NCI-H1694 treated with DMSO at 0.1 percent for 48 hours (cell line): ENCODE measurements at places on chromosomes 5 and 9.

DNA sequence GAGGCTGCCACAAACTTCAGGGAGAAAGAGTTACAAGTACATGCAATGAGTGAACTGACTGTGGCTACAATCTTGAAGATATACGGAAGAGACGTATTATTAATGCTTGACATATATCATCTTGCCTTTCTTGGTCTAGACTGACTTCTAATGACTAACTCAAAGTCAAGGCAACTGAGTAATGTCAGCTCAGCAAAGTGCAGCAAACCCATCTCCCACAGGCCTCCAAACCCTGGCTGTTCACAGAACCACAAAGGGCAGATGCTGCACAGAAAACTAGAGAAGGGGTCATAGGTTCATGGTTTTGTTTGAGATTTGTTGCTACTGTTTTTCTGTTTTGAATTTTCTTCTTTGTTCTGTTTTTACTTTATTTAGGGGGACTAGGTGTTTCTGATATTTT is 21.0 kb downstream of the IL7R start:
- DNase-seq, result no peak

DNA sequence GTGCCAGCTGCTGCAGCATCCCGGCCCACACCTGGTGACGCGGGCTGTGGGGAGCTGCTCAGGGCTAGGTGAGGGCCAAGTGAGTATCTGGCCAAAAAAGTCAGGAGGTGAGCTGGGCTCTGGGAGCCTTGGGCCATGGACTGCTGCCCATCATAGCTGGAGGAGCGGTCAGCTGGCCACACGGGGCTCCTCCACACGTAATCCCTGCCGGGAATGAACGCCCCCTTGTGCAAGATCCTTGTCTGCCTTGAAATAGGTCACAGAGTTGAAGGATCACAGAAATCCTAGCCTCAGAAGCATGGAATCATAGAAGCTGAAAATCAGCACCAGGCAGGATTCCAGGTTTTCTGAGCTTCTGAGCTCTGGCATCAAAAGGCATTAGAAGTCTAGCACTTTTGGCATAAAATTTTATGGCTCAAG is 16.8 kb upstream of the COL27A1 start:
- no peak for DNase-seq

- DNase-seq, result no peak
These were observed 16.5 kb downstream of the HSDL2 start for GRCh38 chr9:112396416-112396815.

DNA sequence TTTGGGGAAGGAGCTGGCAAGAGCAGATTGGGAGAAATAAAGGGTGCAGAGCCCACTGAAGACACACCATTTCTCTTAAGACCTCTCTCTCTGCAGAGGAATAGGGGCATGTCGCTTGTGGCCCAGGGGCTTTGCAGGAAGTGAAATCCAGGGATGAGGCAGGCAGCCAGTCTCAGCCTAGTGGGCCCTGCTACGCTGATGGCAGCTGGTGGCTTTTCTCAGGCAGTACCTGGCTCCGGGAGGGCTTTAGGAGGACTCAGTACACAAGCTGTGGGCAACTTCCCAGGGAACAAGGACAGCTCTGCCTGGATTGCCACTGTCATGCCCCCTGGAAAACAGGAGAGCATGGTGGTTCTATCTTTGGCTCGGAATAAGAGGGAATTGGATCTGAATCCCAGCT is 76.2 kb upstream of the NEURL1B start:
- no peak for DNase-seq

- DNase-seq, result no peak
These were observed 1.3 kb upstream of the OR1J1 start for GRCh38 chr9:122479062-122479461.

DNA sequence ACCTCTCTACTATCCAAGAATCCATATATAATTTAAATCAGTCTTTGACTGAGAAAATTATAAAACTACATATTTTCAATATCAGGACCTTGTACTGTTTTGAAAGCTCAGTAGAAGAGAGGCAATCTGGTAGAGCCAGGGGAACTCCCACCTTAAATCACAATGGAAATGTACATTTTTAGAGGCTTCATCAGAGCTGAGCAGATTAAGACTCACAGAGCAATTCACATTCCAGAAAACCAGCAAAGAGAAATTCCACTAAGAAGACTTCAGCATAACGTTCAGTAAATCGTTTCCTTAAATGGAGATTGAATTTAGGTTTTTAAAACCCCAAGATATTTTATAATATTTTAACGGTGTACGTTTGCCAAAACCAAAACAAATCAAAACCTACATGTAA is 227.8 kb upstream of the TRPM3 start:
- no peak for DNase-seq

- no peak for DNase-seq
These were observed 126.8 kb downstream of the NXNL2 start for GRCh38 chr9:88661759-88662158.

DNA sequence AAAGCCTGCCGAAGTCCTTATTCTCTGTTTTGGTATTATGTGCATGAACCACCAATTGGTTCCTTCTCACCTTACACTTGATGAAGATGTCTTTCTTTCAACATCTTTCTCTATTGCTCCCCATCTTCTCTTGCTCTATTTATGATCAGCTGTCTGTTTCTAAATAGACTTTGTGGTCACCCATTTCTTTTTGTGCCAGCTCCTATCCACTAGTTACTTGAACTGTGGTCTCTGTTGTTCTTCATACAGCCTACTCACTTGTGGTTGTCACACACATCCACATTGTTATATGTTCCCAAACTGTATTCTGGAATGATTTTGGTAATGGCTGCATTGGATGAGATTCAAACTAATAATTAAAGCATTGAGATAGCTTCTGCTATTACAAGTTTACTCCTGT is 11.4 kb downstream of the VCAN start:
- DNase-seq, result no peak

GRCh38 chr5:55108661-55109060 is 6.2 kb downstream of the GZMA start:
- no peak for DNase-seq

GRCh38 chr5:44814761-44815160 is 6.0 kb downstream of the MRPS30 start:
- no peak for DNase-seq

- no peak for DNase-seq
These were observed 9.5 kb upstream of the BARHL1 start for GRCh38 chr9:132572921-132573320.

- DNase-seq, result no peak
These were observed 8.9 kb upstream of the PTAR1 start for GRCh38 chr9:69768716-69769115.

DNA sequence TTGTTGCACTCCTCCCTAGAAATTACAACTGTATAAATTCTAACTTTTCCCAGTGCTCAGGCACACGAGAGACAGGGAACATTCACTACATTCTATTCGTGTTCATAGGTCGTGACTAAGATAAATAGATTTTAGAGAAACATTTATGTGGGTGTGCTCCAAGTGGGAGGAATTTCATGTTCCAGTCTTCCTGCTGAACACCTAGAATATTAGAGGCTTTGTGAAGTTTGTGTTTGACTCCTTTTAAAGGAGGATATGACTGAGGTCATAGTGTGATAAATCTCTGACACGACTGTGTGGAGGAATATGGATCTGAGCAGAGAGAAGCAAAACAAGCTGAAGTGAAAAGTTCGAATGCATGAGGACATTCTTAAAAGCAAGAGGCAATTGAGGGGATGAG is 355.3 kb downstream of the ZSWIM6 start:
- DNase-seq, result no peak

DNA sequence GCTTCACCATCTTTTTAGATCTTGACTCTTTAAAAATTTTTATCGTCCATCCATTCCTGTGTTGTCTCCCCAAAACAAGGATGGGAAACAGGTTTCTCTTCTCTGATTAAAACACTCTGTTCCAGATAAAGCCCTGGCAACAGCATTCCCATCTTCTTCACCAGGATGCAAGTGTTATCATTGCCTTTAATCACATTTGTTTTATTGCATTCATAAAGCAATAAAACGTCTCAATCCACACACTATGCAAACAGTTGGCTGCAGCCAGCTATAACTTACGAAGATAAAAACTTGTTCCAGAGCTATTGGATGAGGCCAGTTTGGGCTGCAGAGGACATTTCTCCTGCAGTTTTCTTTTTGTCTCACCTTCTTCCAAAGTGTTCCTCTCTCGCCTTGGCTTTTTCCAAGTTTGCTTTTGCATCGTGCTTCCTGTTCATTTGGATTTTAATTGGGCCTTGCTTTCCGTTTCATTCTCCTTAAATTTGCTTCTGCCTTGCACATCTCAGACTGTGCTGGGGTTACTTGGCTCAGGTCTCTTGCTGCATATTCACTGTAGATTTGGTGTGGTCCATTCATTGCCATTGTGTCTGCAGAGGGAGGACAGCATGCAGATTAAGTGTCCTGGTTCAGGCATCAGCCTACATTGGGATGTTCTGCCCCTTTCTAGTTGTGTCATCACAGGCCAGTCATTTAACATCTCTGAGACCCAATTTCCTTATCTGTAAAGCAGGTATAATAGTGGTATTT is 136.5 kb upstream of the LIFR start:
- DNase-seq, result no peak

GRCh38 chr9:76038431-76038830 is 148.0 kb downstream of the PCSK5 start:
- no peak for DNase-seq

DNA sequence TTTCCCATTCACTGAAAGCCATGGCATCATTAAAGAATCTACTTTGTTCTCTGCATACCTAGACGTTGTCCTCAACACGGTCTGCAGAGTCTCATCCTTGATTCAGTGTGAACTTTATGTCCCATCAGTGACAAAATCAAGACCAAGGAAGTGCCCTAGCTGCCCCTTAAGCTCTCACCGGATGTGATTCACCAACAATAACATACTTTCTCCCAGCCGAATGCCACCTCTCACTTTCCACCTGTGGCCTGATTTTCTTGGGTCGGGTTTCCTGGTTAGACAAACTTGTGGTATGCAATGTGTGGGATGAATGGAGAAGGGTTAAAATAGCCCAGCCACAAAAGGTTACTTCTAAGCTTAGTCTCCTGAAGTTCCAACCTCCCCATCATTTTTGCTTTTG is 145.3 kb upstream of the PAPPA start:
- DNase-seq, result no peak

- DNase-seq, result no peak
These were observed 650 bp downstream of the ELP1 start for GRCh38 chr9:108933231-108933717.

GRCh38 chr9:93098236-93098946 is 2.4 kb downstream of the CARD19 start:
- no peak for DNase-seq

GRCh38 chr9:1979741-1980367 is 35.3 kb upstream of the SMARCA2 start:
- peak; percentile 95 for DNase-seq

DNA sequence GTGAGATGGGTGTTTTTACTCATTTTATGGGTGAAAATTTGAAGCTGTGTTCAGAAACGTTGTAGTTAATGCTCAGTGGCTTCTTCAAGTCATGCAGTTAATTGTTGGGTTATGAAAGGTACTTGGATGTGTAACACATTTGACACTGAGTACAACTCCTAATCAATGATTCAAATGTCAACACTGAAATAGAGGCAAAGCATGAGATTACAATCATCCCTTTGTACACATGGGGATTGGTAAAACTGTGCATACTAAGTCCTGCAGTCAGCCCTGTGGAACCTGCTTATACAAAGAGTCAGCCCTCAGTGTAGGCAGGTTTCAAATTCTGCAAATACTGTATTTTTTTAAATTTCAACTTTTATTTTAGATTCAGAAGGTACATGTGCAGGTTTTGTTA is 3.3 kb downstream of the ABLIM3 start:
- DNase-seq, result no peak

GRCh38 chr5:37492778-37493555 is 113.8 kb downstream of the WDR70 start:
- no peak for DNase-seq

DNA sequence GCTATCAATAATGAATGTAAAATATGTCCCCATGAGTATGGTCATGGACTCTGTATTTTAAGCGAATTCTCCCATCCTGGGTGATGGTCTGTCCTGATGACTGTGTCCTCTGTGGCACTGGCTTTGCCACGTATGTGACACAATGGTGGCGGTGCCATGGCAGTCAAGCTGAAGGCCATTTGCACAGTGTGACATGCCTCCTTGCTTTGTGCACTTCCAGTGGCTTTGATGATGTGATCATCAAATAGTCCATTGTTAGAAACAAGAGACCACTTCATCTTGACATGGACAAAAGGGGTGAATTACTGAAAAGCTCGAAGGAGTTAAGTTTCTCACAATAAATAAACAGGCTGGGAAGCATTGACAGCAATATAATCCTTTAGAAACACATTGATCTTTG is 31.0 kb upstream of the PRRC1 start:
- no peak for DNase-seq

DNA sequence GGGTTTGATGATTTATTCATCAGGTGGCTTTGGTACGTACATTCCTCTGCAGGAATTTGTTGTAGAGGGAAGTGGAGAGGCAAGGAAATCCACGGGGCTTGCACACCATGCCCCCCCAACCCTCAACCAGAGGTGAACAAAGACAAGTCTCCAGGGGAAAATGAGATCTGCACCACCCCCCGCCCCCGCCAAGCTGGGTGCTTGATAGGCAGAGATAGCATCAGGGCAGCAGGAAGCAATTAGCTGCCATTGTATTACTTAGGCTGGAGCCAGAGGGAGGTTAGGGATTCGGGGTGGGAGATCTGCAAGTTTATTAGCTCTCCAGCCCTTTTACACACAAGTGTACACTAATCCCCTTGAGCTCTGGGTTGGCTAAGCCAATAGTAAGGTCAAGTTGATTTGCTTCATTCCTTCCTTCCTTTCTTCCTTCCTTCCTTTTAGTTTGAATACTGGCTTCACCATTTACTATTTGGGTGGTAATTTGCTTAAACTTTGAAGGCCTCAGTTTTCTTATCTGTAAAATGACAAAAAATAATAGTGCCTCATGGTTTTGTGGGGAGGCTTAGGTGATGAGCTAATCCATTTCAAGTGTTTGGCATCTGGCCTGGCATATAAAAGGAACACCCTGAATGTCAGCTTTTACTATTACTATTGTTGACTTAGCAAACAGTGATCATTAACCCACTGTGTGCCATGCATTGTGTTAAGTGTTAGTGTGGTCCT is 34.1 kb downstream of the SPRY4 start:
- DNase-seq, result no peak

- DNase-seq, result no peak
These were observed 169.1 kb downstream of the CSNK1G3 start for GRCh38 chr5:123681061-123681460.

- DNase-seq, result no peak
These were observed 9.6 kb downstream of the STK10 start for GRCh38 chr5:172178301-172178987.

DNA sequence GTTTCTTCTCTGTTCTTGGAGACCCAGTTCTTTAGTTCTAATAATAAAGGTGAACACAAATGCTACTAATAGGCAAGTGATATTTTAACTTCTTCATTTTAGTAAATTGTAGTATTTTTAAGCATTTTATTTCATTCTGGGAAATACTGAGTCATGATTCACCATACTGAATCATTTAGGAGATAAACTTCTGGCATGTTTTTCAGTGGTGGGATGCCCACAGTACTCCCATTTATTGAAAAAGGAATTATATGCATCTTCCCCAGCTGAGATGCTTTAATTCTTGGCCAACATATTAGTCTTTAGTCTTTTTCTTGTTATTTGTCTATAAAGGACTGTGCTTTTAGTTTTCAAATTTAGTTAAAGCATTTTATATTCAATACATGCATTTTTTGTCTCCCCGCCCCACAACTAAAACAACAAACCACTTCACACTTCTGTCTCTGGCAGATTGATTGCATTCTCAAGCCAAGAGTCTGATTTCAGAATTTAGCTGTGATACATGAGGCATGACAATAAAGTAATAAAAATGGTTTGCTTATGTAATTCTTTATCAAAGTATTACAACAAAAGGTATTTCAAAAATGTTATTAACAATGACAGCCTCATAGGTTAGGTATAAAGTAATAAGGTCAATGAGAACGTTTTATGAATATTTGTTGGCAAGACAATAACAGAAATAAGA is 125.2 kb upstream of the CDH18 start:
- no peak for DNase-seq
